ENCODE measurements at places on chromosomes 16 and 17.

DNA sequence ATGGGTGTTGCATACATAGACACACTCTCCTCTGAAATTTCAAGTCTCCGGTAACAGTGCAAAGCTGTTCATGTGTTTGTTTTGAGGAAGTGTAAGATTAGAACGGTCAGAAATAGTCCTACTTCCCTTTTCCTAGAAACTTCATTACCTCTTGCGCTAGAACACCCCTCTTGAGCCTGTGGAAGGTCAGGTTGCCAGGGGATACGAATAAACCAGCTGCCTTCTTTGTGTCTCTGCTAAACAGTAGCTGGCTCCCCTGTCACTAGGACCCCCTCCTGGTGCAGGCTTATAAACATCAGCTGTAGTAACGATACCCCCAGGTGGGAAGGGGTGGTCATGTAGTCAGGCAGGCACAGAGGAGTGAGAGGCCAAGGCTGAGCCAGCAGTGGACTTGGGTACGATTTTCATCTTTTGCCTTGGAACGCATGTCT is 113.4 kb upstream of the RCVRN start:
- no peak for DNase-seq

GRCh38 chr16:64397945-64398508 is 723.8 kb downstream of the CDH11 start:
- no peak for DNase-seq

GRCh38 chr17:78944956-78945355 is 19.8 kb upstream of the TIMP2 start:
- no peak for DNase-seq

DNA sequence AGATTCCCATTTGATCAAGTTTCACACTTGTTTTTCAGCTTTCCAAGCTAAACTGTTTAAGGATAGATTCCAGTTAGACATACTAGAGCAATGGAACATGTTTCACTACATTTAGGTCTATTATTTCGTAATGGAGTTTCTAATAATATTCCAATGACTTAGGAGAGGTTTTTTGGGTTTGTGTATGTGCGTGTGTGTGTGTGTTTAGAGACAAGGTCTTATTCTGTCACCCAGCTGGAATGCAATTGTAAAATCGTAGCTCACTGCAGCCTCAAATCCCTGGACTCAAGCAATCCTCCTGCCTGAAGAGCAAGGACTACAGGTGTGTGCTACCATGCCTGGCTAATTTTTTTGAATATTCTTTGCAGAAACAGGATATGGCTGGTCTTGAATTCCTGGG is 426.3 kb downstream of the ZFHX3 start:
- DNase-seq = no peak

DNA sequence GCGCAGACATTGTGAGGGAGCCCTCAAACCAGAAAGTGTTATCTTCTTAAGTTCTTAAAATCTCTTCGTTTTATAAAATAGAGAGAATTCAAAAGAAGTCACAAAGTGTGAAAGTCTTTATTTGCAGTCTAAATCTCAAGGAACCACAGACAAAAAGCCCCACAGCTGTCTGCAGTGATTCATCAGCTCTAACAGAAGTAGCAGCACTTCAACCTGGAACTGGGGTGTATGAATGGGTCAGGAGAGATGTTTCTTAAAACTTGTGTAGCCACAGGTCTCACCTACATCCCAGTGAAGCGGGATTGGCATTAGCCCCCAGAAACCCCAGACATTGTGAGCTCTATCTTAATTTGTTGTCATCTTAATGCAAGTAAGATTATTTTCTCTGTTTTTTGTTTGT is 61.1 kb downstream of the CDYL2 start:
- no peak for DNase-seq

GRCh38 chr17:40564883-40565768 is at the start of gene CCR7:
Gene CCR7 (minus strand): TSS chr17:40565472. CDS start chr17:40565409, 63 bp downstream.
- DNase-seq = no peak

GRCh38 chr16:25126820-25127232 is 15.3 kb downstream of the LCMT1 start:
- no peak for DNase-seq

GRCh38 chr17:69348429-69348828 is 21.5 kb upstream of the ABCA5 start:
- DNase-seq = no peak

- DNase-seq = no peak
Observed at GRCh38 chr16:85963753-85964285, 64.9 kb downstream of the IRF8 start.

- DNase-seq = no peak
Observed at GRCh38 chr16:66510711-66511601, 39.0 kb downstream of the TK2 start.

- DNase-seq = no peak
Observed at GRCh38 chr16:85159179-85159980, 47.1 kb upstream of the CIBAR2 start.

- DNase-seq = no peak
Observed at GRCh38 chr16:49649013-49649765, 206.7 kb downstream of the ZNF423 start.

DNA sequence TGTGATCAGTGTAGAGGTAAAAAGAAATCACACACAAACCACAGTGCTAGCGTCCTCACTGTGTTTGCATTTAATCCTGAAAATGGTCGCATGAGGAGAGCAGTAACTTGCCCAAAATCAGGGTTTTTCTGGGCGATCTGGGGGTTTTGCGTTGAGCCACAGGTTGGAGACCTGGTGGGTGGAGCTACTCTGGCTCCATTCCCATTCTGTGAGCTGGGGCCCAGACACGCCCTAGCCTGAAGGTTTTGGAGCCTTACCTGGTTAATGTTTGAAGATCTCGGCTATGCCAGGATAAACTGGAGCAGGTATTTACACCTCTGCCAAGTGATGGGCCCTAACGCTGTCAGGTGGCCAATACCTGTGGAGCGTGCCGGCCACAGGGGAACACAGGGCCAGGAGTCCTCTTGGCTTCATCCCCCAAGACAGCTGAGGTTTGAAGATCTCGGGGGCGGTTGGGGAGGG is 48.4 kb downstream of the MPRIP start:
- no peak for DNase-seq

DNA sequence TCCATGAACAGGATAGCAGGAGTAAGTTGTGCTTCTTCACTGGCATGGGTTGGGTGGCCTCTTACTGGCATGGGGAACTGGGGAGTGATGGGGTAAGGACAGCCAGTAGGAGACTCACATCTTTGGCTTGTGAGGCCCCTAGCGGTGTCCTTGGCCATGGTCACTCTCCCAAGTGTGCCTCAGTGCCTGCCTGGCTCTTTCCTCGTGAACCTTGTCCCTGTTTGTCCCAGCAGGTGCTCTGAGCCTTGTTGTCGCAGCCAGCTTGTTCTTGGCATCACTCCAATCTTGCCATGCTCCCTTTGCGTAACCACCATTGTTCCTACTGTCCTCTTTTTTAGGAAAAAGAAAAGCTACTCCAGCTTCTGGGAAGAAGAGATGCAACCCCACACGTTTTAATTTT is 53.6 kb upstream of the SDK2 start:
- no peak for DNase-seq

DNA sequence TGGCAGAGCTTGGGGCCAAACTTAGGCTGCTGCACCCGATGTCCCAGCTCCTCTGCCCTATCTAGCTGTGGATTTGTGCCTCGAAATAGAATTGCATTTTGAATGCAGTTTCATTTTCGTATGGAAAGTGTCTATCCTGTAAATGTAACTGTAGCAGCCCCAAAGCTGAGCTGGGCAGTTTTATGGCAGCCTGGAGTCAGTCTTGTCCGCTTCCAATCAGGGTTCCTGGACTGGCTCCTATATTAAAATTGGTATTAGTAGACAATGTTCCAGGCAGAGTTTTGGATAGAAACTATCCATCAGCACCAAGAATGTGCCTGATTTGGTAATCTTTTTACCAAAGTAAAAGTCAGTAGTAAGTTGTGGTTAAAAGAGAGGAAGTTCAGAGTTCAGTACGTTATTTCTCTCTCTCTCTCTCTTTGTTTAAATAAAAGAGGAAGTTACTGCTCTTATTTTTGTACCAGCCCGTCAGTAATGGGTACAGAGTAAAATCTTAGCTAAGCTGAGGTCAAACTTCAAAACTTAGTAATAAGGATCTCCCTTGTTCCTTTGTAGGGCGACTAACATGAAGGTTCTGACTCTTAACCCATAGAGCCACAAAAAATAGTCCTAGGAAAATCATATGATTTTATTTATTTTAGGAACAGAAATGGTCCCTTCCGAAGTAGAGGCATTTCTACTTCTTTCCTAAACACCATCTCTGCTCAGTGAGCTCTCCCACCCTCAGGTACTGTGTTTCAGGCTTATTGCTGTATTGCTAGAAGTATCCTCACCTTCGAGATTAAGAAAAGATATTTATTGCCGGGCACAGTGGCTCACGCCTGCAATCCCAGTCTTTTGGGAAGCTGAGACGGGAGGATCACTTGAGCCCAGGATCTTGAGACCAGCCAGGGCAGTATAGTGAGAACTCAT is 28.0 kb downstream of the PRKCB start:
- DNase-seq = no peak

GRCh38 chr16:49474741-49475140 is 101.1 kb downstream of the C16orf78 start:
- DNase-seq = no peak
